ENCODE measurements at places on chromosomes 6 and 20.

DNA sequence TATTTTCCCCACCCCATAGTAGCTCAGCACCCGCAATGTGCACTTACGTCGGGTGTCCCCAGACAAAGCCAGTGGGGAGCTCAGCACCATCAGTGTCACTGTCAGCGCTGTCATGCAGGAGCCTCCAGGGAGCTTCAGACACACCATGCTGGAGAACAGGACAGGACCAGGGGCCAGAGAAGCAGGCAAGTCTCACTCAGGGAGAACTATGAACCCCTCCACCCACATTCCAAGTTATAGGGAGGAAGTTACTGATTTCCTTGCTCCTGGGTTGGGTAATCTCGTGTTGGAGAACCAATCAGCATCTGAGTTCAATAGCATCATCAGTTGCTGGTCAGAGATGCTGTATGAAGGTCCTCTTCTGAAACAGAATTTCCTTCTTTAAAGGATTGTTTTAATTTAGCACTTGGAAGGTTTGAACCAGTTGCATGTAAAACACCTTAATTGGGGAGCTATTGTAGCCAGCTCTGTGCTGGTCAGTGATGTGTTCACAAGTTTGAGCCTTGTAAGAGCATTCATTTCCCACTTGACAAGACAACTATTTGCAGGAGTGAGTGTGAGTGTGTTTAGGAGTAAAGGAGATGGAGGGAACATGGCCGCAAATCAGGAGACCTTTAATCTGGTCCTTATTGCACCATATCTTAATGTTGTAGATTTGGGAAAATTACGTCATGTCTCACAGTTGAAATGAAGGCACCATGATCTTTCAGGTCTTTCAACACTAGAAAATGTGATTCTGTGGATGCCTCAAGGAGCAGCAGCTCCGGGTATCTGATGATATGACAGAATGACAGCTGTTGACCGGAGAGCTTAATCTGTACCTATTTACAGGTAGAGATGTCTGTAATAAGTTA lies at the start of gene HLA-DRB1:
HLA-DRB1 (minus strand) TSS at position 253 of the 854 bp plus-strand sequence; CDS start at position 147, 106 bp downstream.
- peak; percentile 32 for DNase-seq

DNA sequence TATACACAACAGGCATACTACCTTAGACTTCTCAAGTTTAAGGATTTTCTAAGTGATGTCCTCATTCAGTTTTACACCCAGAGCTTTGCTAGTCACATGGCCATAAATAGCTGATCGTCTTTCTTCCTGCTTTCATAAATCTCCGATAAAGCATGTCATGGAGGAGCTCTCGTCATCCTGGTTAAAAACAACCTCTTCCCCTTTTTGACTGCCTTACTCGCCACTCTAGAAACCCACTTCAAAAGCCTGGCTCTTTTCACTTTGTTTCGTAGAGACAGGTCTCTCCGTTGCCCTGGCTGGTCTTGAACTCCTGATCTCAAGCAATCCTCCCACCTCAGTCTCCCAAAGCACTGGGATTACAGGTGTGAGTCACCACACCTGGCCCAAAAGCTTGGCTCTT lies 67.0 kb upstream of the SMIM29 start:
- DNase-seq, result no peak

GRCh38 chr6:24574809-24575208 lies 71.2 kb downstream of the KIAA0319 start:
- no peak for DNase-seq

DNA sequence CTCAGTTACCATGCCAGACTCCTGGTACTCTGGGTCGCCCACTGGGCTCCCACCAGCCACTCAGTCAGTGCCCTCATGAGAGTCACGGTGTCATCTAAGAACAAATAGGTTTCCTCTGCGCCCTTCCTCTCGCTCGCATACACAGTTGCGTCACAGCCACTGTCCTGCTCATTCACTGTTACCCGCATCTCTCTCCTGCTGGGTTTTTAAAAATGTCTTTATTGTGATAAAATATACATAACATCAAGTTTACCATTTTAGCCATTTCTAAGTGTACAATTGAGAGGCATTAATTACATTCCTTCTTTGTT lies 4.0 kb downstream of the TEAD3 start:
- DNase-seq, result no peak

GRCh38 chr20:58327211-58327610 lies 17.7 kb downstream of the RAB22A start:
- DNase-seq, result no peak

DNA sequence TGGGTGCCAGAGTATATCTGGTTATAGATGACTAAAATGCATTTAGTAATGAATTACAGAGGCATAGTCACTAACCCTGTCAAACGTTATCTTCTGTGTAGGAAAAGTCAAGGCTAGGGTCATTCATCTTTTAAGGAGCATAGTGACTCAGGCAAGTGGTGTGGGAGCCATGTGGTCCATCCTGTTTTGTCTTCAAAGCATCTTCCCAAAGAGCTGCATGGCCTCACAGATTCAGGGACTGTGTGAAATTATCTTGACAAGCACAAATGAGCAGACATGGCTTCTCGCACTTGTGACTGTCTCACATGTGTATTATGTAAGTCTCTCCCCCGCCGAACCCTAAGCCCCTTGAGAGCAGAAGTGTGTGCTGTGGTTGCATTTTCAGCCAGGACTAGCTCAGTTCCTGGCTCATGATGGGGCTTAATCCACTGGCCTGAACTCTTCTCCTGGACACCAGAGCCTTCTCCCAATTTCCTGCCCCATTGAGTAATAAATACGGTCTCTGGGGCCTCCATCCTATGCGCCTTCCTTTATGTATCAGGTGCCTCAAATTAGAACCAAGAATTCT lies 769.1 kb downstream of the QKI start:
- DNase-seq, result no peak
